ENCODE measurements at places on chromosomes 12 and 14. TPM values are rescaled to one million over a fixed set of nuclear protein-coding genes. Genes with fewer than 3 reads are reported as not detected.

- DNase-seq = no peak
- no peaks in the 10 kb centered on the region for H3K36me3 ChIP-seq
- peaks cover 4% of the 10 kb centered on the region for H3K4me1 ChIP-seq
- H3K4me3 ChIP-seq = no peak overlapping the region
Observed at GRCh38 chr12:106581543-106582248, 1.1 kb upstream of the RFX4 start.

GRCh38 chr14:54133896-54134295, 177.3 kb upstream of the BMP4 start:
- H3K27me3 ChIP-seq = no peaks in the 10 kb centered on the region
- no peaks in the 10 kb centered on the region for H3K4me1 ChIP-seq
- no peak for DNase-seq
- H3K4me3 ChIP-seq = no peak overlapping the region

GRCh38 chr14:63544591-63545299, 1.6 kb upstream of the PPP2R5E start:
- H3K36me3 ChIP-seq = peaks cover 3% of the 10 kb centered on the region
- DNase-seq = no peak

DNA sequence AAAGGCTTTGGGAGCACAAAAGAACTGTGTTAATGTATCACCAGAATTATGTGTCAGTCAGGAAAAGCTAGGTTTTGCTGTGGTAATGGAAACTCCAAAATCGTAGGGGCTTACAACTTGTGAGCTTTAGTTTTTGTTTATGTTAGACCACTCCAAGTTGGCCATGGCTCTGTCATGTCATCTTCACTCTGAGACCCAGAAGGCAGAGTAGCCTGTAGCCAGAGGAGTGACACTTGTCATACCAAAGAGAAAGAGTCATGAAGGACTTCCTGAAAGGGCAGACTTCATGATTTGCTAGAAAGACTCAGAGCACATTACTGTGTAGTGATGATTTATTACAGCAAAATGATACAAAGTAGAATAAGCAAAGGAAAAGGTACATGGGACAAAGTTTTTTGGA, 133.6 kb upstream of the SSTR1 start:
- no peaks in the 10 kb centered on the region for H3K36me3 ChIP-seq
- H3K27me3 ChIP-seq = no peaks in the 10 kb centered on the region
- H3K27ac ChIP-seq = no peak overlapping the region
- no peak for DNase-seq
- no peaks in the 10 kb centered on the region for H3K4me1 ChIP-seq

GRCh38 chr14:100413699-100414098, 90.6 kb downstream of the SLC25A47 start:
- no peaks in the 10 kb centered on the region for H3K36me3 ChIP-seq
- DNase-seq = no peak
- H3K27ac ChIP-seq = no peak overlapping the region

- DNase-seq = no peak
- no peaks in the 10 kb centered on the region for H3K27me3 ChIP-seq
- no peak overlapping the region for H3K27ac ChIP-seq
- H3K4me3 ChIP-seq = no peak overlapping the region
- H3K4me1 ChIP-seq = no peaks in the 10 kb centered on the region
Observed at GRCh38 chr12:79299447-79300198, 391.1 kb downstream of the PAWR start.

GRCh38 chr12:46110223-46110611, 119.8 kb upstream of the SCAF11 start:
- DNase-seq = no peak
- H3K4me3 ChIP-seq = no peak overlapping the region
- no peaks in the 10 kb centered on the region for H3K4me1 ChIP-seq
- H3K27ac ChIP-seq = no peak overlapping the region
- H3K27me3 ChIP-seq = no peaks in the 10 kb centered on the region
- no peaks in the 10 kb centered on the region for H3K36me3 ChIP-seq

DNA sequence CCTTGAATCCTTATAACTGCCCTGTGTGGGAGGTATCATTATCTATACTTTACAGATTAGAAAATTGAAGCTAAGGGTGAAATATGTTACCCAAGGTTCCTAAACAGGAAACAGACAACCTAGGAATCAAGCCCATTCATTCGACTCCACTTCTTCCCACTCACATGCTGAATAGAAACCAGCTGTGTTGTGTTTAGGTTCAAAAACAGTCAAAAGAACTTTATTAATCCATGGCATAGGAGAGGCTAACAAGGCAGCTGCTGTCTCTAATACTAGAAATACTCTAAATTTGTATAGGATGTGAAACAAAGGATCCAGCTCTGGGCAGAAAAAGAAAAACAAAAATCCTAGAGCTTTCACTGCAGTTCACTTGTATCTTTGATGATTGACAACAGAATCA, 9.9 kb downstream of the AMDHD1 start:
- DNase-seq = no peak
- no peaks in the 10 kb centered on the region for H3K36me3 ChIP-seq
- H3K4me1 ChIP-seq = no peaks in the 10 kb centered on the region
- peaks cover 4% of the 10 kb centered on the region for H3K27me3 ChIP-seq

DNA sequence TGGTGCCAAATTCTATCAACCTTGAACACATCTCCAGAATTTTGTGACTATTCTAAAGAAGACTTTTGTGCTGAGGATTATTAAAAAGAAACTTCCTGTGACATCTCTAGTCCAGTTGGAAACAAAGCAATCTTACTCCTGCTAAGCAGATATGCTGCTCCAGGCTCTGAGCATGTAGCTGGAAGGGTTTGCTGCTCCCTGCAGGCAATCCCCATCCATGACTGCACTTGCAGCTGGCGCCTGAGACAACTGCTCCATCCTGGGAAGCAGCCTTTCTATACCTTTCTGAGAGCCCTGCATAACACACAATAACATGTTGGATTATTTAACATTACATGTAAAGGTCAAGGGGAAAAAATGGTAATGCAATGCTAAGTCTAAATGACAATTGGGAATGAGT, 105.1 kb downstream of the NDUFA12 start:
- no peak for DNase-seq
- H3K27me3 ChIP-seq = no peaks in the 10 kb centered on the region
- no peak overlapping the region for H3K27ac ChIP-seq
- H3K4me3 ChIP-seq = no peak overlapping the region
- H3K4me1 ChIP-seq = no peaks in the 10 kb centered on the region

IL31 gene
- 0.05 TPM for total RNA-seq

NKX2-1 gene
- total RNA-seq = not detected

ZFHX2 gene
- 0.24 TPM for total RNA-seq

DIP2B gene
- 12.7 TPM for total RNA-seq

PSMD9 gene
- 70.7 TPM for total RNA-seq

RAD51AP1 gene
- 39.5 TPM for total RNA-seq

Measured in thymus (tissue), 14 donors.